ENCODE measurements at places on chromosomes 13 and 19.

DNA sequence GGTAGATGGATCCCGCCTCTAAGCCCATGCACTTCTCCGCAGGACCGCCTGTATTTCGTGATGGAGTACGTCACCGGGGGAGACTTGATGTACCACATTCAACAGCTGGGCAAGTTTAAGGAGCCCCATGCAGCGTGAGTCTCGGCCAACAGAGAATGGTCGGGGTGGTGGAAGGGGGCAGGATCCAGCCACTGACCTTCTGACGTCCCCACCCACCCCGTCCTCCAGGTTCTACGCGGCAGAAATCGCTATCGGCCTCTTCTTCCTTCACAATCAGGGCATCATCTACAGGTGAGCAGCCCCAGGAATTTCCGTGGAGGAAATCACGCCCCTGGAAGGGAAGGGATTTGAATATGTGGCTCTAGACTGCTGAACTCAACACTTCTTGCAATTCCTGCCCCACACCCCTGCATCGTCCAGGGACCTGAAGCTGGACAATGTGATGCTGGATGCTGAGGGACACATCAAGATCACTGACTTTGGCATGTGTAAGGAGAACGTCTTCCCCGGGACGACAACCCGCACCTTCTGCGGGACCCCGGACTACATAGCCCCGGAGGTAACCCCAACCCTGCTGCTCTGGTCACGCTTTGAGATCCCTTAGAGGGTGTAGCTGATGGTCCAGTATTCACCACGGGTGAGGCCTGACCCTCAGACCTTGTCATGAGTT lies 8.8 kb upstream of the CACNG7 start:
- no peak for DNase-seq

- no peak for DNase-seq
These were observed 1.4 kb downstream of the KASH5 start for GRCh38 chr19:49389406-49389805.

DNA sequence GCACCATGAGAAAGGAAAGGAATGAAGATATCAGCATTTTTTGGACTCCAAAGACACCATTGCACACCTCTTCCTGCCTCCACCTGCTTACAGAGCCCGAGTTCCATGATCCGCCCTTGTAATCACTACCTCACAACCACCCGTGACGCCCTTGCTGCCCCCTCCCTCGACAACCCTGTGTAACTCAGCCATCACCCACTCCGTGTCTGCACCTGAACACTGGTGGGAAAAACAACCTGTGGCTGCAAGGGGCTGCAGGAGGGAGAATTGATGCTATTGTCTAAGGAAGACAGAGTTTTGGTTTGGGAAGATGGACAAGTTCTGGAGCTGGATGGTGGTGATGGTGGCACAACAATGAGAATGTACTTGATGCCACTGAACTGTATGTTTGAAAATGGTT lies 27.0 kb downstream of the ZIC5 start:
- DNase-seq: no peak

DNA sequence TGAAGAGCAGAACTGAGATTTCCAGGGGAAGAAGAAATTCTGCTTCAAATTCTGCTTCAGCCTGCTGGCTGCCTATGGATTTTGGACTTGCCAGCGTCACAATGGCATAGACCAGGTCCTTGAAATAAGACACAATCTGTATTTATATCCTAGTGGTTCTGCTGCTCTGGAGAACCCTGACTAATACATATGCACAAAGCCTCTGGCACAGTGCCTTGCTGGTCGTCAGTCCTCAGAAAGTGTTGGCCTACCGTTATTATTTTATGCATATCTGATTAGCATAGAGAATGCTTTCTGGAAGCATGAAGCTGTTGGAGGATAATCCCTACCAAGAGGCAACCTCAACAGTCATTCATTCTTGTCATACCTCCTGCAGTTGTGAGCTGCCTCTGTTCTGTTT lies 213.7 kb downstream of the B3GLCT start:
- no peak for DNase-seq

DNA sequence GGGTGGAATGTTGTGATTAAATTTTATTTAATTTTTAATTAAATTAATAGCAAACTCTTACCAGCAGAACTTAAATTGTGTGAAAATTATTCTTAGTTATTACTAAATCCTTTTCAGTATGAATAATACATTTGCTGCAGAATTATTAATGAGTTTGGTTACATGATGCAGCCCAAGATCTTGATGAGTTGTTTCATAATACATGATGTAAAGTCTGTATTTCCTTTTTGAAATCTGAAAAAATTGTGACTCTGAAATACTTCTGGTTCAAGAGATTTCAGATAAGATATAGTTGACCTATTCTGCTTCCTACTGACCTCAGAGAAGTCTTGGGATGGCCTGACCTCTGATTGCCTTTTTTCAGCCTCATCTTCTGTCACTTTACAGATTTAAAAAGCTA lies 11.1 kb downstream of the SAE1 start:
- no peak for DNase-seq

DNA sequence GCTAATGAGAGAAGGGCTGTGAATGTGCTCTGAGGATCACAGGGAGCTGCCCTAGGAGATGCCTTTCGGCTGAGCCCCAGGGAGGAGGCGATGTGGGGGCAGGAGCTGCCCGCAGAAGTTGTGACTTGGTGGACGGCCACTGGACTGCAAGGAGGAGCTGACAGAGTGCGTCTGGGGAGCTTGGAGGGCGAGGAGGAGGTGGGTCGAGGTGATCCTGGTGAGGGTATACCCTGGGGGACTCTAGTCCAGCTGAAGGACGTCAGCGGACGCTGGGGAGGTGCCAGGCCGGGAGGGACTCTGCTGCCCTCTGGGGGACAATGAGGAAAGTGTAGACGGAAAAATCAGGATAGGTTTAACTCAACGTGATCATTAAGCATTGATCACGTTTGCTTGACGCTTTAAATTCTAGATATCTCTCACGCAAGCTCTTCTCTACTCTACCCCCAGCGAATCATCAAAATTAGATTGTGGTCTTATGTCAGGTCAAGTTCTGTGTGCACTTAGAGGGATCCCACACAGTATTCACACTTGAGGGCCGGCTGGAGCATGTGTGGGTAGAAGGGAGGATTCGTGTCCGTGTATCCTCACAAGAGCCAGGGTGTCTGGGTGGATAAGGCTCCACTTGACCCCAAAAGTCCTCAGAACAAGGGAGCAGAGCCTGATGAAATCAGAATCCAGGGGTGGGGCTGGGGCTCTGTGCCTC lies 3.3 kb upstream of the CEACAM7 start:
- no peak for DNase-seq

DNA sequence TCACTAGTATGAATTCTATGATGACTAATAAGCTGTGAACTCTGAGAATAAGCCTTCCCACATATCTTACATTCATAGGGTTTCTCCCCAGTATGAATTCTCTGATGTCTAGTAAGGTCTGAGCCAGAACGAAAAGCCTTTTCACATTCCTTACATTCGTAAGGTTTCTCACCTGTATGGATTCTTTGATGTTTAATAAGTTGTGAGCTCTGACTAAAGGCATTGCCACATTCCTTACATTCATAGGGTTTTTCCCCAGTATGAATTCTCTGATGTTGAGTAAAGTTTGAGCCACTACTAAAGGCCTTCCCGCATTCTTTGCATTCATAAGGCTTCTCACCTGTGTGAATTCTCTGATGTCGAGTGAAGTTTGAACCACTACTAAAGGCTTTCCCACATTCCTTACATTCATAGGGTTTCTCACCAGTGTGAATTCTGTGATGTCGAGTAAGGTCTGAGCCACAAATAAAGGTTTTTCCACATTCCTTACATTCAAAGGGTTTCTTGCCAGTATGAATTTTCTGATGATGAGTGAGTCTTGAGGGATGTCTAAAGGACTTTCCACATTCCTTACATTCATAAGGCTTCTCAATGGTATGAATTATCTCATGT lies 30.7 kb upstream of the ZFP82 start:
- DNase-seq: no peak

- DNase-seq: no peak
These were observed 5.7 kb downstream of the ERF start for GRCh38 chr19:42249149-42249750.

GRCh38 chr13:79658333-79658975 lies 177.5 kb downstream of the NDFIP2 start:
- DNase-seq: no peak

DNA sequence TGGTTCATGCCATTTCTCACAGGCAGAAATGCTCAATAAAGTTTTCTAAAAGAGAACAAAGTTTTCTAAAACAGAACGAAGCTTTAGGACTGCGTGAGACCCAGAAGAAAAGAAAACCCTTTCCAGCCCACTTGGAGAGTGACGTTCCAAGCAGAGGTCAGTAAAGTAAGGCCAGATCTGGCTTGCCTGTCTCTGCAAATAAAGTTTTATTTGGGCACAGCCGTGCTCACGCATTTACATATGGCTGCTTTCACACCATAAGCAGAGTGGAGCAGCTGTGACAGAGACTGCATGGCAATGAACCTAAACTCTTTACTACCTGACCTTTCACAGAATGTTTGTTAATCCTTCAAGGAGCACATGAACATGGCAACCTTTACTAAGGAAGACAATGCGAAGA lies 23.6 kb downstream of the IRS2 start:
- no peak for DNase-seq

DNA sequence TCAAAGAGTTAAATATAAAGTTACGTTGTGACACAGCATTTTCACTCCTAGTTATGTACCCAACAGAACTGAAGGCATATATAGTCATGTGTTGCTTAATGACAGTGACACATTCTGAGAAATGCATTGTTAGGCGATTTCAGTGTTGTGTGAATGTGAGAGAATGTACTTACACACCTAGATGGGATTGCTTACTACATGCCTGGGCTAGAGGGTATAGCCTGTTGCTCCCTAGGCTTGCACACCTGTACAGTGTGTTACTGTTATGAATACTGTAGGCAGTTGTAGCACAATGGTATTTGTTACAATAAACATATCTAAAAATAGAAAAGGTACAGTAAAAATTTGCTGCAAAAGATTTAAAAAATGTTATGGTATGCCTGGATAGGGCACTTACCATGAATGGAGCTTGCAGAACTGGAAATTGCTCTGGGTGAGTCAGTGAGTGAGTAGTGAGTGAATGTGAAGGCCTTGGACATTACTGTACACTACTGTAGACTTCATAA lies 89.2 kb downstream of the DHRS12 start:
- DNase-seq: no peak

GRCh38 chr13:91904005-91904404 lies 505.6 kb downstream of the GPC5 start:
- no peak for DNase-seq

GRCh38 chr13:112245179-112245724 lies 130.9 kb upstream of the SPACA7 start:
- no peak for DNase-seq

DNA sequence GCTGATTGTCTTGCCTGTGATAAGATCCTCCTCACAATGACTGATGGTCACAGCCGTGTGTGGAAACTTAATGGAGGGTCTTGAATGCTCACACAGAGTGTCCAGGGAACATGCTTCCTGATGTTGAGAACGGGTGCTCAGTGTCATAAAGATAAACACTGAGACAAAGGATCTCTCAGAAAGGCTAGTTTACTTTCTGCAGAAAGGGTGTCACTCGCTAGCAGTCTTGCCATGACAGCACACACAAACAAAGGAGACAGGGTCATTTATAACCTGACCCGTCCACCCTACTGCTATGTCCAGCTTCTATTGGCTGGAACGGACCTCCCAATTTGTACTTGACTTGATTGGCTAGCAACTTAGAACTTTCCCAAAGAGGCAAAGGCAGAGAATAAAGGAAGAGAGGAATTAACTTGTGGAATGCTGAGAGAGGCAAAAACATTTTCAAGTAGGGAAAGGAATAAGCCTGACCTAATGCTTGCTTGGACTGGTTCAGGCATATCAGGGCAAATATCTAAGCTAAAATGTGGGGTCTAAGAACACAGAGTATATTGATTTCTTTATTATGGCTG lies 39.0 kb upstream of the PSG9 start:
- no peak for DNase-seq

- DNase-seq: no peak
These were observed 60.0 kb upstream of the SERP2 start for GRCh38 chr13:44313674-44314073.

DNA sequence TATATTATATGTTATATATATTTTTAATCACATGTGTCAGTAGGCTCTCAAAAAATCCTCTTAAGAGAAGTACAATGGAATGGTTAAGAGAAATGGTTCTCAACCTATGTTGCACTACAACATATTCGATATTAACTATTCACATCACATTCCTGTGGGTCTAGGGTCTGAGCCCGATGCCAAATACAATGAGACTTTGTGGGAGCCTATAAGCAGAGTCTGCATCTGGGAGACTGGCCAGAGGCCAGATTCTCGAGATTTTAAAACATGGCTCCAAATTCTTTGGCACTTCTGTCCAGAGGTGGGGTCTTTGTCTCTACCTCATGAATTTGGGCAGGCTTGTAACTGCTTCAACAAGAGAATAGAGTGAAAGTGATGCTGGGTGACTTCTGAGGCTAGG lies 79.4 kb upstream of the NBEA start:
- no peak for DNase-seq

- DNase-seq: no peak
These were observed 457.8 kb downstream of the PCDH20 start for GRCh38 chr13:60957816-60958215.

DNA sequence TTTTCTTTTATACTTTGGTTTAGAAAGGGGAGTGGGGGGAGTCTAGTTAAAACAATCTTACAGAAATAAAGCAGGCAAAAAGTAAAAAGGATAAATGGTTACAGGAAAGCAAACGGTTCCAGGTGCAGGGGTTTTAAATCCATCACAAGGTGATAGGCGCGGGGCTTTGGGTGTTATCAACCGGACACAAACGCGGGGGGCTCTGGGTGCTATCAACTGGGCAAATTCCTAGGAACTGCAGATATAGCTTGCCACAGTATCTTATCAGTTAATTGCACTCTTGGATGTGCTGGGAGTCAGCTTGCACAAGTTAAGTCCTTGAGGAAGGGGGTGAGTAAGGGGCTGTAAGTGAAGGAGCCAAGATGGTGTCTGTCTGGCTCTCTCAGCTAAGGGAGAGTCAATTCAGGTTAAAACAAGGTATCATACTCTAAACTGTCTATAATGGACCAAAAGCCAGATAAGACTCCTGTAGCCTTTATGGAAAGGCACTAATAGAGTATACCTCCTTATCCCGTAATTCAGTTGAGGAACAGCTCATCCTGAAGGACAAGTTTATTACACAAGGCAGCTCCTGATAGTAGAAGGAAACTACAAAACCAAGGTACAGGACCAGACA lies 32.6 kb upstream of the ZSCAN5A start:
- no peak for DNase-seq

- no peak for DNase-seq
These were observed 136.2 kb downstream of the KLF12 start for GRCh38 chr13:73997964-73998363.

DNA sequence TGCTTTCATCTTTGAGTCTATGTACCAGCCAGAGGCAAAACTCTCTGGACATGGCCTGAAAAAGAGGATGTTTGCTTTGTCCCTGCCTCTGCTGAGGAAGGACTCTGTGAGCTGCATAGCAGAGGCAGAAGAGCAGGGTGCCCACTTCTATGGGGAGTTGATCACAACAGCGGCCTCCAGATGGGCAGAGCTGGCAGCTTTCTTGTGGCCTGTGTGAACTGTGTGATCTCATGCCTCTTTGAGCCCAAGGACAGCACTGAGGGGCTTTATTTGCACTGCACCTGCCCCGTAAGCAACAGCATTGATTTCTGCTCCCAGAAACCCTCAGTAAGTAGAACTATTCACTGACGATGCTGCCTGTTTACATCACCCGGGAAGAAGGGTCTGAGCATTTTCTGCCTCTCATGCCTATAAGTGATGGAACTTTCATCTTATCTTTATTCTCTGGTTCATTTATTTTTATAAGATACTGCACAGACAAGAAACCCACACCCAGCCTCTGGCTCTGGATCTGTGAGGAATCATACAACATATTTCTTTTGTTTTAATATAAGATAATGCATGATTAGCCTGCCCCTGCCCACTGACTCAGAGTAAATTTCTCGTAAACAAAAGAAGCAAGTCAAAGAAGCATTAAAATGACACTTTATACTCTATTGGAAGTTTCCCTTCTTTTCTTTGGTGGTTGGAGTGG lies 244.2 kb upstream of the SOX21 start:
- DNase-seq: no peak
